Cardiac fibroblast (primary cell): ENCODE measurements at places on chromosomes 7 and 10.

GRCh38 chr7:134186801-134187200 is 59.7 kb downstream of the LRGUK start:
- DNase-seq, result no peak

- no peak for DNase-seq
These were observed 9.2 kb upstream of the HNRNPF start for GRCh38 chr10:43417950-43418768.

DNA sequence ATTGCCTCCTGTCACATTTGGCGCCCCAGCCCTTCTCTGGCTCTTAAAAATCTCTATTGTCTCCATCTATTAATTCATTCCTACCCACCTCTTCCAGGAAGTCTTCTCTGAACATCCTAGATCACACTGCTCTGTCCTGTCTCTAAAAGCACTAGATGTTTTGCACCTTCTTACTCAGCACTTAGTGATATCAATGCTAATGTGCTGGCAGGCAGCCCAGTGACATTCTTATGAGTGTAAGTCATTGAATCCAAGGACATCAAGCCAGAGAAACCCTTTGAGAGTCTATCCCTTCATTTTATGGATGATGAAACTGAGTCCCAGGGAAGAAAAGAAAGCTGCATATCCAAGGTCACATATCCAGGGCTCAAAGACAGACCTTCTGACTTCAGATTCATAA is 48.3 kb upstream of the PAX2 start:
- DNase-seq, result peak; percentile 54

- no peak for DNase-seq
These were observed 94.1 kb upstream of the ZNF800 start for GRCh38 chr7:127486654-127487053.

- DNase-seq, result no peak
These were observed 125.3 kb downstream of the EMX2 start for GRCh38 chr10:117667831-117668230.

DNA sequence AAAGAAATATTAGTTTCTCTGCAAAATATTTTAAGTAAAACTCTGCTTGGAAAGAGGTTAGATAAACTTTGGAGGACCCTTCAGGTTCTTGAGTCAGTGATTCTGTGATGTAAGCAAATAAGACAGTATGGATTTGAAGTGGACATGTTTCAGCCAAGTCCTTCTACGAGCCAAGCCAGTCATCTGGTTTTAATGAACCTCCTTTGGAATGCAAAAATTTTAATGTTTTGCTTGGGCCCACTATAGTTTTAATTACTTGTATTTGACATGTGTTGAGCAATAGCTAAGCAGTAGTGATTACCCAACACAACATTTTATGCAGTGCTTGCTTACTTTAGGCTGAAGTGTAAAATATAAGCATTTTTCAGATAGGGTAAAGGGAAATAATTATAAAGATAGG is 296.3 kb upstream of the SEMA3D start:
- no peak for DNase-seq

GRCh38 chr7:45026984-45027773 is 27.2 kb downstream of the CCM2 start:
- peak; percentile 35 for DNase-seq

DNA sequence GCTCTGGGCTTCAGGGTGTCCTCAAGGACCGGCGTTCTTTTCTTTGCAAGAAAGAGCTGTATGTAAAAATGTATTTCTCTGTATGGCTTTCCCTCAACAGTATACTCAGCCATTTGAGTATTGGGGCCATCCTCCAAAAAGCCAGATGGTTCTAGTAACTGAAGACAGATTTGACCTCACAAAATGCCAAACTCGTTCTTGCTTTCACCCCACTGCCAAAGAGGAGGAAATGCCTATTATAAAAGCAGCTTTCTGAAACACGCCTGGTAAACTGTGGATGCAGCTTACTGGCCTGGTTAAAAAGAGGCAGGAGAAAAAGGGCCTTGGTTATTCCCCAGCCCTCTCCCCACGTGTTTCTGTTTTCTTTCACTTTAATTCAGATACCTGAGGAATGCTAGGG is 7.7 kb upstream of the HTR5A start:
- DNase-seq, result no peak

- DNase-seq, result no peak
These were observed 10.7 kb upstream of the IDI2 start for GRCh38 chr10:1036341-1036791.

DNA sequence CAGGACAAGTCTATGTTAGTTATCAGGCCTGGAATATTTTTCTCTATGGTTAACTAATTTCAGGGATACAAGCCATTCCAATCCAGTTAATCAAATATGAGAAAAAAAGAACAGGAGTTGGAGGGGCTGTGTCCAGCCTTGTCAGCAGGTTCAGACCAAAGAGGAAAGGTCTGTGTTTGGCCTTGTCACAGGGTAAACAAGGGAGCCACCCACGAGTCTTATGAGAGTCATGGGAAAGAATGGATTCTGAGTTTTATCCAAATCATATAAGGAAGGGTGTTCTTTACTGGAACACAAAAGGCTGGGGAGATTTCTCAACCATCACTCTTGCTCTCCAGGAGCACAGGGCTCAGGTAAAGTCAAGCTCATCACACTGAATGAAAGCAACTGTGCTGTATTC is 99.1 kb downstream of the XPNPEP1 start:
- DNase-seq, result no peak

- no peak for DNase-seq
These were observed 605 bp downstream of the SUFU start for GRCh38 chr10:102504179-102504975.

- DNase-seq, result peak; percentile 25
These were observed 39.2 kb upstream of the DNAJC1 start for GRCh38 chr10:22042557-22043326.

DNA sequence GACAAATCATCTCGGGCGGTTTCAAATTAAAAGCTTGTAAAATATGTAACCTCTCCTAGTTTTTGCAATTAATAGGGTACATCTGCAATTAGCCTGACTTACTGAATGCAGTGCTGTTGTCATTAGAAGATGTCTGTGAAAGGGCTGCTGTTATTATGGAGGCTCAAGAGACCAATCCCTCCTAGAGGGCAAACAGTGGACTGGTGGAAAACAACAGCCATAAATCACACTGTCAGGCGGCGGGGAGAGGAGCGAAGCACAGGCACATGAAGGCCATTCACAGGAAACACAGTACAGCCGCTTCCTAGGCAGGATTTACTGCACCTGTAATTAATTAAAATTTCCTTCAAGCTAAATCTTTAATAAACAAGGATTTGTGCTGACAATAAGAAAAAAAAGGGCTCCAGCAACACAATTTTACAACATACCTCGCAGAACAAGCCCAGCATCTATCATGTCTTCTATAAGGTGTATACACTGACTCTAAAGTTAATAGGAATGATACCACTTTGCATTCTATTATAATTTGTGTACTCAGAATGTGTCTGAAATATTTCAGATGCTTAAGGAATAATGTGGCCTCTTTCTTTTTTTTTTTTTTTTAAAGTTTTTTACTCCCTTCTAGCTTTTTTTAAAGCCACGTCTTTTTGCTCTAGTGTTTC is 50.7 kb downstream of the ERCC6 start:
- no peak for DNase-seq

- peak; percentile 53 for DNase-seq
These were observed 108.7 kb upstream of the INSIG1 start for GRCh38 chr7:155188821-155189581.

GRCh38 chr7:159197066-159197975 is 52.7 kb upstream of the VIPR2 start:
- no peak for DNase-seq

DNA sequence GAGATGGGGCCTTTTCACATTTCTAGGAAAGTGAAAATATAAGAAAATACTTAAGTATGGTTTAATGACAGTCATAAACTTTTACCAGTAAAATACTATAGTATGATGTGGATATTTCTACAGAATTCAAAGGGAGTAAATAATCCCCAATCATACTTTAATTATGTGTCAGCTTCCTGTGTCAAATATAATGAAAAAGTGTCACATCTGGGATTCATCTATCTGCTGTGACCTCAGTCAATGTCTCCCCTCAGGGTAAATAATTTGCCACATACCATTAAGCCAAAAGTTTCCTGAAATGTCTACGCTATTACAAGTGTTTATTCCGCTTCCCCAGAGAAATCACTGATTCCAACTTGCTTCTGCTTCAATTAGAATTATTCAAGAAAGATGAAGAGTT is 110.5 kb downstream of the ITGA8 start:
- no peak for DNase-seq

GRCh38 chr7:964401-965231 is 10.1 kb upstream of the ADAP1 start:
- DNase-seq, result peak; percentile 55

DNA sequence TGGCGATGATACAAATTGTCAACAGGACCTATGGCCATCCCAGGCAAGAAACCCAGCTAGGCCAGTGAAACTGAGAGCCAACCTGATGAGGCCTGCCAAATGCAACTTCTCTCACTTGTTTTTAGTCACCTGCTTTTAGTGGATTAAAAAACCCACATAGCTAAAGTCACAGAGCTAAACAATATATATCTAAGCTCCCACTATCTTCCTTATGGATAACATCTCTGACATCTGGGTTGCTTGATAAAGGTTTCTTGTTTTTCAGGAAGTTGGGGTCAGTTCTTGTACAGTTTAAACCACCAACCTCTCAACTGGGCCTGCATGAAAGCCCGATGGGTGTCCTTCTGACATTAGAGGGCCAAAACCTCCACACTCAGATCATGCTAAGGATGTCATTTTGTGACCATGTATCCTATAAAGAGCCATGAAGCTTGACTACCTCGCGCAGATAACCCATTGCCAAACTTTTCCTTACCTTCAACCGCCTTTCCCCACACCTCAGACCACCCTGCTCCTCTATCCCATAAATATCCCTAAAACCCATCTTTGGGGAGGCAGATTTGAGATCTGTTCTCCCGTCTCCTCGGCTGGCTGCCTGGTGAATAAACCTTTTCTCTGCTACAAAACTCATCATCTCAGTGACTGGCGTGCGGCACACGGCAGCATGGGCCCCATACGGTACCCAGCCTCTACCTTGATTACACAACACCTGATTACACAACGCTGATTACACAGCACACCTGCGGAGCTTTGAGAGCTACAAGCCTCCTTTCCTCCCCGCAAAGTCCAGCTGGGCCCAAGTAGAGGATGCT is 797 bp upstream of the STMP1 start:
- no peak for DNase-seq

DNA sequence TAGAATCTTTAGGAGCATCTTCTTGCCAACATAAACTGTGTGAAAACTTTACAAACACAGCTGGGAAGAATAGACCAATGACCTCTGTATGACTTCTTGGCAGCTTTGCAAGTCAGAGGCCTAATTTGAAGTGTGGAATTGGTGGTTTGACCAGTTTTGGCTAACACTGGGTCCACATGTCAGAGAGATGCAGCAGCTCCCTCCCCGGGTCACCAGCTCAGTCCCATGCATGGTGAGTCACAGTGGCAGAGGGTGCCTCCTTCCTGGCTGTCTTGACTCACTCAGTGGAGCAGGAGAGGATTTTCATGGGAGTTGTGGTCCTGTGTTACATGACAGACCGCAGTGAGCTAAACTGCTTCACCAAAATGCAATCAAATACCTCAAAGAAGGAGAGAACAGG is 8.2 kb upstream of the STARD3NL start:
- peak; percentile 71 for DNase-seq

GRCh38 chr7:70379210-70379609 is 752.7 kb upstream of the GALNT17 start:
- no peak for DNase-seq
